ENCODE measurements at places on chromosomes 5 and 9.

- no peak for DNase-seq
Measured at GRCh38 chr5:176716320-176716719, 69.0 kb downstream of the TSPAN17 start.

GRCh38 chr5:159051421-159052282, 48.1 kb downstream of the EBF1 start:
- DNase-seq = no peak

DNA sequence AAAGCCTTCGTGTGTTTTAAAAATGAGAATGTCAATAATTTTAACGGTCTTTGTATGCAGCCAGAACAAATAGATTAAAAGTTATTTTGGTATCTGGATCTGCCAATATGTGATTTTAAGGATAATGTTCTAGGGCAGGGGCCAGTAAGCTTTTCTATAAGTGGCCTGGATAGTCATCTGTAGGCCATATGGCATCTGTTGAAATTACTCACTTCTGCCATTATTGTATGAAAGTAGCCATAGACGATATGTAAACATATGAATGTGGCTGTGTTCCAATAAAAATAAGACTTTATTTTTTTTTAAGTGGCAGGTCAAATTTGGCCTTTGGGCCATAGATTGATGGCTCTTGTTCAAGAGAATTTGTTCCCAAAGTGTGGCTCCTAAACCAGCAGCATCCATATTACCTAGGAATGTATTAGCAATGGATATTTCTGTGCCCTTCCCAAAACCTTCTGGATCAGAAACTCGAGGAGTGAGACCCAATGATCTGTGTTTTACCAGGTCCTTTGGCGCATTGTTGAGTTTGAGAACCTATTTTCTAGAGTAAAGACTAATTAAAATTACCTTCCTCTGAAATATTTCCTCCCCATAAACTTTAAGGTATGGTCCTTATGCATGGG, 55.9 kb downstream of the C6 start:
- no peak for DNase-seq

GRCh38 chr5:177233206-177233605, 70.3 kb downstream of the RAB24 start:
- DNase-seq = no peak

DNA sequence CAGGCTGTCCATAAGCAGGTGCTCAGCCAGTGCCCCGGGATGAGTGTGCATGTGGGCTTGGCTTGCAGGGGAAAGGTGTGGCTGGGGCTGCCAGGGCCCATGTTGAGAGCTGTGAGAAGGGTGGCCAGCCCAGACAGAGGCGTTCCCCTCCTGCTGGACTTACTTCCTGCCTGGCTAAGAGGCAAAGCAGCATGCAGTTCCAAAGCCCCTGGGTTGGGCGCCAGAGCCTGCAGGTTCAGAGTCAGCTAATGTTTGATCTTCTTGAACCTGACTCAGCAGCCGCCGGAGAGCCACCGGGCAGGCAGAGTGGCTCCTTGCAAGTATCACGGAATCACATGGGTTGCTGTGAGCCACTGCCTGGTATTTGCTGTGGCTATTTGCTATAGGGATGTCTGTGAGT, 168.4 kb upstream of the MAP1B start:
- peak; percentile 4 for DNase-seq

GRCh38 chr5:3460416-3460815, 135.2 kb upstream of the IRX1 start:
- no peak for DNase-seq

DNA sequence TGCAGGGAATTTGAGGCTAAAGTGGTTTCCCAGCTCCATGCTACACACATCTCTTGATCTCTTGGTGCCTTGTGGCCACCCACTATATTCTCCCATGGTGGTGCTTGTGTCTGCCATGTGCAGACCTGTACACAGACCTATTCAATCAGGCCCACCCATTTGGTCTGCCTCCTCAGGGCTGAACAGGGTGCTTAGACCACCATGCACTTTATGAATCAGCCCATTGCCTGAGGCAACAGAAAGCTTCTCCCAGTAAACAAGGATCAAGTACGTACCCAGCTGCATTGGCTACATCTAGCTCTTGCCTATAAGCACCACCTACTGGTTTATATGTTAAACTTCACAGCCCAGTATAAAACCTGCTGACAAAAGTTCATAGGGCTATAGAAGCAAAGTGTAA, 664.3 kb upstream of the EDIL3 start:
- peak; percentile 4 for DNase-seq

- DNase-seq = no peak
Measured at GRCh38 chr5:43609752-43610151, 6.8 kb downstream of the NNT start.

GRCh38 chr5:39469777-39470415, 45.1 kb upstream of the DAB2 start:
- DNase-seq = no peak

GRCh38 chr5:133222040-133222439, 170.2 kb downstream of the HSPA4 start:
- DNase-seq = no peak

- DNase-seq = no peak
Measured at GRCh38 chr5:169921949-169922348, 58.3 kb downstream of the INSYN2B start.

DNA sequence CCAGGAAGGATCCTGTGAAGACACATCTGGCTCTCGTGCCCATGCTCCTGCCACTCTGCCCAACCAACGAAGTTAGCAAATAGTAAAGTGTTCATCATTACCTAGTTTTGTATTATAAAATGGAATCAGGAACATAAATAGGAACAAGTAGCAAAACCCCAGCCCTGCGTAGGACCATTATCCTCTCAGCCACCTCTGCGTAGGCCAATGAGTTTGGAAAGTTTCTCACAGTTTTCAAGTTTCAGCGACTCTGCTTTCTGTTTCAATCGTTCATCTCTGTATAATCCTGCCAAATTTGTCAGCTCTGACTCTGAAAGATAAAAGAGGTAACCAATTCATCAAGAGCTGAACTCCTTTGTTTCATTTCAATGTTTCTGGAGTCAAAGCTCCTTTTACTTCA, 10.1 kb upstream of the SPATA24 start:
- no peak for DNase-seq

GRCh38 chr9:95116002-95116807, 201.3 kb downstream of the FANCC start:
- peak; percentile 18 for DNase-seq

- DNase-seq = peak; percentile 19
Measured at GRCh38 chr9:113807173-113808061, 68.7 kb upstream of the ZNF618 start.

- DNase-seq = peak; percentile 61
Measured at GRCh38 chr5:98774192-98775033, 950 bp downstream of the RGMB start.

DNA sequence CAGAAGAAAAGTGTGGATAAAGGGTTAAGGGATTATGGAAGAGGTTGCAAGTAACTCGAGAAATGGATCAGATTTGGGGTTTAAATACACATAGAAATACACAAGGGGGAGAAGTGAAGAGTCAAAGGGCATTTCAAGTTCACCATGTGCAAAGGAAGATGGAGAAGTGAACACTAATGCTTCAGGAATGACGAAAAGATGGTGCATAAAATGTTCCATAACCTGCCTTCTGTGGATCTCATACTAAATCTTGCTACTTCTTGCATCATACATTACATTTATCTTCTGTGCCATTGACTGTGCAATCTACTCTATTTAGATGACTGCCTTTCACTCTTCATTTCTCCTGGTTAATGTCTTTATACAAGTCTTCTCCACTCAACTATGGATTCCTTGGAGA, 5.7 kb upstream of the SMC2 start:
- no peak for DNase-seq

DNA sequence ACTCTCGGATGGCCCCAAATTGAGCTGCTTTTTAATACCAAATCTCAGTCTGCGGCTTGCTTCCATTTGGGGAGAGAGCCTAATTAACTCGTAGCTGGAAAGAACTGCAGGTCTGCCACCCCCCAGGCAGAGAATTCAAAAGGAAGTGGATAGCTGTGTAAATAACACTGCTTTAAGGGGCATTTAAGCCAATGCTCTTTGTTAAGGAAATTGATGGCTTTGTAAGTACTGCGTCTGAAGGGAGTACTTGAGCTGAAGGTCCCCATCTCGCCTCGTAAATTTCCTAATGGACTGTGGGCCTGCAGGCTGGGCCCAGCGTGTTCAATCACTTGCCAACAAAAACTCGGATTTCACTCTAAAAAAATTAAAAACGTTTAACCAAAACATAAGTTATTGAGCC, 132.7 kb downstream of the PAPPA start:
- DNase-seq = no peak

- no peak for DNase-seq
Measured at GRCh38 chr5:58901271-58901670, 318.4 kb downstream of the RAB3C start.

GRCh38 chr9:72800328-72800994, 152.4 kb downstream of the ALDH1A1 start:
- DNase-seq = no peak

- DNase-seq = no peak
Measured at GRCh38 chr9:130023144-130023787, 19.7 kb downstream of the FNBP1 start.

DNA sequence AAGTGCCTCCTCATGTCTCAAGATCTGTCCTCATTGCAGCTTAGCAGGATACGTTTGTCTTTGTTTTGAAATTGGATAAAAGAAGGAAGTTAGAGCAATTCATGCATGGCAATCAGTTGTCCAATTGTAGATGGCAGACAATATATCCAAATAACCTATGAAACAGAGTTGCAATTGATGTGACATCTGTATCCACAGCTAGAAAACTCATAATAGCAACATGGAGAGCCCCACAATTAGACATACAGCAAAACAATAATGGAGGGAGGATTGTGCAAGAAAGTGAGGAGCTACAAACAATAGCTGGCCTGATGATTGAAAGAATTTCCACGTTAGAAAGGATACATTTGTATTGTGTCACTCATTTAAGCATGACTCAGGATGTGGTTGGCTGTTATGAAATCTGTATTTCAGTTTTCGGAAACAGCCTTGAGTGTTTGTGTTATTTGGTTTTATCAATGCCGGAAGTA, 132.0 kb downstream of the FAM174A start:
- DNase-seq = no peak

GRCh38 chr5:126656401-126657007, 55.8 kb downstream of the PHAX start:
- DNase-seq = peak; percentile 41

GRCh38 chr5:131164191-131165118, 601 bp downstream of the HINT1 start:
- peak; percentile 46 for DNase-seq

- no peak for DNase-seq
Measured at GRCh38 chr5:84080908-84081307, 303.8 kb downstream of the EDIL3 start.

GRCh38 chr5:173238312-173239232, 3.6 kb upstream of the NKX2-5 start:
- DNase-seq = no peak

- DNase-seq = peak; percentile 80
Measured at GRCh38 chr5:80406980-80407734, 707 bp upstream of the ZFYVE16 start.

DNA sequence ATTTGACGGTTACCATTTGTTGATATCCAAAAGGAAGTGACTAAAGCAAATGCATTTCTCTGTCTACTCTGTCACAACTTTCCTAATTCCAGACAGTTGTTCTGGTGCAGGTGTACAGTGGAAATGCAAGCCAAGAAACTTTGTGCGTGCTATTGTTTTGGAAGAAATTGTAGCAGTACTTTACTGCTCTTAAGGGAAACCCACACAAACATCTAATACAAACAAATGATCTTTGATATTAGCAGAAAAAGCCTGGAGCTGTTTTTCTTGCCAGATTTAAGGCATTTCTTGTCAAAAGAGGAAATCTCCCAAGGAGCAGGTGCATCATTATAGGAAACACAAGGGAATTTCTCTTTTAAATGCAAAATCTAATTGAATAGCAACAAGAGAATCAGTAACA, 2.0 kb downstream of the SNCAIP start:
- no peak for DNase-seq

DNA sequence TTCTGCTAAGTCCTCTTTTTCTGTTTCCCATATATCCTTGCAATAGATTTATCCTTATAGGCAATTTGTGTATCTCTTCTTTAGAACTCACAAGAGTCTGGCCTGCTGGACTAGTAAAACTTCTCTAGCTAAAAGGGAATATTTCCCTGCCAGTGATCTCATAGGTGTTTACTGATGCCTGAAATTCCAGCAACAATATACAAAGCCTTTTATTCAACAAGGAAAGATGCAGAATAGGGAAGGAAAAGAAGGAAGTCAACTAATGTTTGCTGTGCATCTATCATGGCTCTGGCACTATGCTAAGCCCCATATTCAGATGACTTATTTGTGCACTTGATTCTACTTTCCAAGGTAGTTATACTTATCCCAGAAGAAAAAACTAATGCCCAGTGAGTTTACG, 160.0 kb upstream of the DMRTA1 start:
- no peak for DNase-seq

- DNase-seq = no peak
Measured at GRCh38 chr5:149789835-149790234, 59.7 kb downstream of the PPARGC1B start.

DNA sequence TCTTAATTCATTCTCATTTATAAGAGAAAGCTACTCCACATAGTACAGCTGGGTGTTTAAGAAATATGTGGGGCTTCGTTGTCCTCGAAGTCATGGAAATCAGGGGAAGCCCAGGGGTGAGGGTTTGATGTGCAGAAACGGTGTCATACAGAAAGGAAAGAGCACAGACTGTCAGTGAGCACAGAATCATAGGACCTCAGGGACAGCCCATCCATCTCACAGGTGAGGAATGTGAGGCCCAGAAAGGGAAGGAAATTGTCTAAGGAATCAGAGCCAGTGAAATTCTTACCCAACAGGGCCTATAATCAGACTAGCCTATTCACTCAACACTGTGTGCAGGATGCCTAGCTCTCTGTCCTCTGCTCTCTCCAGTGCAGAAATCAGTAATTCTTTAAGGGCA, 535.6 kb downstream of the SPOCK1 start:
- DNase-seq = no peak

DNA sequence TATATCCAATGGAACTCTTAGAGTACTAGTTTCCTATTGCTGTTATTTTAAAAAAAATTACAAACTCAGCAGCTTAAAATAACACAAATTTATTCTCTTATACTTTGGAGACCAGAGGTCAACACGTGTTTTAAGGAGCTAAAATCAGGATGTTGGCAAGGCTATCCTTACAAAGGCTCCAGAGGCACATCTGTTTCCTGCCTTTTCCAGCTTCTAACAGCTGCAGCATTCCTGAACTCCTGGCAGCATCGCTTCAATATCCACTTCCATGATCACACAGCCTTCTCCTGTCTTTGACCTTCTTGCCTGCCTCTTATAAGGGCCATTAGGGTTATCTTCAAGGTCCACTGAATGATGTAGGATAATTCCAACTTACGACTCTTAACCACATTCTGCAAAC, 92.2 kb upstream of the CCNG1 start:
- no peak for DNase-seq

- no peak for DNase-seq
Measured at GRCh38 chr9:84851935-84852585, 182.5 kb downstream of the NTRK2 start.

GRCh38 chr5:89542736-89543135, 659.8 kb upstream of the MEF2C start:
- no peak for DNase-seq

- no peak for DNase-seq
Measured at GRCh38 chr5:157180374-157181264, at the start of gene ITK. ITK (plus strand) TSS chr5:157180840; CDS start chr5:157180978, 138 bp downstream.
